ENCODE measurements at places on chromosomes 2 and 18.

DNA sequence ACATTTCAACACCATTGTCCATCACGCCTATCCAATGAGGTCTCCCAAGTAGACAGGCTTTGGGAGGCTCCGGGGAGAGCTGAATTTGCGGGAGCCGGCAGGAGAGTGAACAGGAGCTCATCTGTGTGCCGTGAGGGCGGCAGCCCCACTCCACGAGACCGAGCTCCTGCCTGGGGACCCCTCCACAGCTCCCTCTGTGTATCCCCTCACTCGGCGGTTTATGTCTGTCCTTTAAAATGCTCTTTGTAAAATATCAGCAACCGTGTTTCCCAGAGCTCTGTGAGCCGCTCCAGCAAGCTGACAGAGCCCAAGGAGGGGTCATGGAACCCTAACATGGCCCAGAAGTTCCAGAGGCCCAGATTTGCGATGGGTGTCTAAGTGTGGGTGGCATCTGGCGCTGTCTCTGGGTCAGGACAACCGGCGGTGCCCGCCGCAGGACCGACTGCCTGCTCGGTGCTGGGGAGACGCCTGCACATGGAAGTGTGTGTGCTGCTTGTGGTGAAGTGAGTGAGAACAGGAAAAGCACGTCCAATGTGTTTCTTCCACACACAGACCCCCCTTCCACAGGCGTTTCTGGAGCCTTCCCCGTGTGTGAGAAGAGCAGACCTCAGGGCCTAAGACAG, 34.8 kb downstream of the SLC66A2 start:
- H3K36me3 ChIP-seq: peaks cover 4% of the 10 kb centered on the region
- peaks cover 9% of the 10 kb centered on the region for H3K4me1 ChIP-seq
- no peak overlapping the region for H3K4me3 ChIP-seq
- DNase-seq: no peak
- no peaks in the 10 kb centered on the region for H3K27me3 ChIP-seq

DNA sequence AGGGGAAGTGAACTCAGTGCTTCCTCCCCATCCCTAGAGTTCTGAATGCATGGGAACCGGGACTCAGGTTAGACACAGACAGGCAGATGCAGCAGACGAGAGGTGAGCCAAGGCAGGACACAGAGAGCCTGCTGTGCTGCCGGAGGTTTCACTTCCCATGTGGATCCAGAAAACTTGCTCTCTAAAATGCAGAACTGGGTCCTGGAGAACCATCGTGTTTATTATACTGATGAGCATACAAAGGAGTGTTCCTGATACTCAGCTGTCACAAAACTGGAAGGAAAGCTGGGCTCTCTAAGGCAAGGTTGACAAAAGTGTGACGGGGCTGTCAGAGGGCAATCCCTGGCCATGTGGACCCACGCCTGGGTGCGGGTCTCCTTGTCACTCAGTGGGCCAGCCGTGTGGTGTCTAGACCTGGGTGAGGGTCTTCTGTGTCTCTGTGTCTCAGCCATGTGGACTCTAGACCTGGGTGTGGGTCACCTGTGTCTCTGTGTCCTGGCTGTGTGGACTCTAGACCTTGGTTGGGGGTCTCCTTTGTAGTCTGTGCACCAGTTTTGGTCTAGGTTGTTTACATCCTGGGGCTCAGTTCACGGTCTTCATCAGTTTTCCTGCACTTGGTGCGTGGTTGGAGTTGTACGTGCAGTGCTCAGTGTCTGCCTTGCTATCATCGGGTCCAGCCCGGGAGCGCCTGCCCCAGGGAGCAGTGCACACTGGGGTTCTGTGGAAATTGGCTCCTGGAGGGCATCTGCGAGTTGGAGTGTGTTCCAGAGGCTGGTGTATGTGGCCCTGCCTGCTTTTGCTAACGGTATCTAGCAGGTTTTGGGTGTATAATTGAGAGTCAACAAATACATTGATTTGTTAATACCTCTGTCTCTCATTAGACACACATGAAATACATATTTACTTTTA, 141.1 kb downstream of the ATP9B start:
- no peak overlapping the region for H3K27ac ChIP-seq
- H3K4me3 ChIP-seq: no peak overlapping the region
- DNase-seq: no peak

DNA sequence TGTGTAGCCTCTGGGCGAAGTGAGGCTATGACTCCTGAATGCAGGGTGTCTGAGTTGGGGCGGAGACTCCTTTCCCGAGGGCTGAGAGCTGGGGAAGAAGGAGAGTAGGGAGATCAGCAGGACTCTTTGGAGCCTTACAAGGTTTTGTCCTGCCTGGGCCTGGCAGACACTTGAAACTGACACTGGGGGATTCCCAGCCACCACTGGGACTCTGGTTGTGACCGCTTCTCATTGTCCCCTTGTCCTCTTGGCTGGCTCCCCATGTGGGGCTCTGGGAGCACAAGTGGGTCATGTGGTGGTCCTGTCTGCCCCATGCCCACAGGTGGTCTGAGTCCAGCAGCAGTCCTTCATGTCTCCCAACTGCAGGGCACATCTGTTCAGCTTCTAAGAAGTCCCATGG, 78.2 kb upstream of the MGAT4A start:
- peaks cover 9% of the 10 kb centered on the region for H3K4me1 ChIP-seq
- H3K36me3 ChIP-seq: no peaks in the 10 kb centered on the region
- H3K27ac ChIP-seq: no peak overlapping the region
- H3K27me3 ChIP-seq: no peaks in the 10 kb centered on the region

GRCh38 chr2:65075605-65076344, 19.6 kb downstream of the CEP68 start:
- peak; percentile 52 for DNase-seq
- H3K4me3 ChIP-seq: no peak overlapping the region
- peak overlapping the region; percentile 63 for H3K27ac ChIP-seq
- no peaks in the 10 kb centered on the region for H3K27me3 ChIP-seq
